CD4-positive, alpha-beta T cell treated with Interleukin-15 for 4 hours (primary cell): ENCODE measurements at places on chromosomes 5 and 9.

DNA sequence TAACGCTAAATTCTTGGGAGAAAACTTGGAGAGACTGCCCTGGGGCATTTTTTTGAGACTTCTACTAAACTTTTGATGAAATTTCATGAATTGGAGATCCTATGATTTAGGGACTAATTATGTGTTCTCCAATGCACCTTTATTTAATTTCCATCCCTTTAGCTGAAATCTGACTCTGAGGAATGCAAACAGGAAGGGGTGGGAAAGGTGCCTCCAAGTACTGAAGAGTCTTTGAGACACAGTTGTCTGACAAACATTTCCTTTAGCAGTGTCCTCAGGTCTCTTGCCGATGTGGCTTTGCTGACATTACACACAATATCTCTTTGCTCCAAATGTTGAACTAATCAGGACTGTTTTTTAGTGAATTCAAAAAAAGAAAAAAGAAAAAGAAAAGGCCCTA lies 76.9 kb downstream of the LIX1 start:
- DNase-seq: no peak

GRCh38 chr9:5551368-5552150 lies 41.2 kb downstream of the PDCD1LG2 start:
- no peak for DNase-seq

DNA sequence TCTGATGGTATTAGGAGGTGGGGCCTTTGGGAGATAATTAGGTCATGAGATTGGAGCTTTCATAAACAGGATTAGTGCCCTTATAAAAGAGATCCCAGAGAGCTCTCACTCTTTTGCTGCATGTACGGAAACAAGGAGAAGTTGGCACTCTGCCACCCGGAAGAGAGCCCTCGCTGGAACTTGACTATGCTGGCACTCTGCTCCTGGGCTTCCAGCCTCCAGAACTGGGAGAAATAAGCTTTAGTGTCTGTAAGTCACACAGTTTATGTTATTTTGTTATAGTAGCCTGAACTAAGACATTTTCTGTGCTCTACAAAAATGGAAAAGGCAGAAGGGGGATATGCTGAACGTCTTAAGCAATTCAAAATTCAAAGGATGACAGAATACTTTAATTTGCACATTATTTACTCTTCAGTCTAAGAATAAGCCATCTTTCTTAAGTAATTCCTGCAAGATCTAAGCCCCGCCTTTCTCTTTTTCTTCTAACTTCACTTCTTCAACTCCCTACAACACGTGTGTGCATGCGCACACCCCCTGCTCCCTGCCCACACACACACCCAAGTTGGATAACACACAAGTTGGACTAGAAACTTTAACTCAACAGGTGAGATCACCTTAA lies 17.3 kb downstream of the NFIB start:
- no peak for DNase-seq

- DNase-seq: peak; percentile 70
Measured at GRCh38 chr5:98905857-98906688, 22.7 kb downstream of the CHD1 start.

DNA sequence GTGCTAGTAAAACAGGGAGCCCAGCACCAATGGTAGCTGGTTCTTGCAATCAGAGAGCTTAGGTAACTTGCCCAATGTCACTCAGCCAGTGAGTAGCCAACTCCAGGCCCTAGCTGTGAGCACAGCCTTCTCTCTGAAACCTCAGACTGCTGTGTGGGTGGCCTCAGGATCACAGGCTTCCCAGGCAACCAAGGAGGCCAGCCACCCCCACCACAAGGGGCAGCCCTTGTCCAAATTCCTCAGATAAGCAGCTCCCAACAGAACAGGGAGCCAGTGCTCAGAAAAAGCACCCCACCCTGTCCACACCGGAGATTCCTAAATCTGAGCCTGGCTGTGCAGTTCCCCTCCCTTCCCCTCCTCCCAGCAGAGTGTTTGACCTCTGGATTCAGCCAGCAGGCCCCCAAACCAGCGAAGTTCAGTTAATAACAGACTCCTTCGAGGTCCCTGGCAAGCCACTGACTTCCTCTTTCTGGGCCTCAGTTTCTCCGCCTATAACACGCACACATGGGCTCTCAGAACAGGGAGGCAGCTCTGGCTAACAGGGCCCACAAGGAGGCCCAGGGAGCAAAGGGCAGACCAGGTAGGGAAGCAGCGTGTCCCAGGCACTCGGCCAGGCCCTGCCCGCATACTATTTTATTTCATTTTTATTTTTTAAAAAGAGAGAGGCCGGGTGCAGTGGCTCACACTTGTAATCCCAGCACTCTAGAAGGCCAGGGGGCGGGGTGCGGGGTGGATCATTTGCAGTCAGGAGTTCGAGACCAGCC lies 2.7 kb downstream of the EEIG1 start:
- no peak for DNase-seq

DNA sequence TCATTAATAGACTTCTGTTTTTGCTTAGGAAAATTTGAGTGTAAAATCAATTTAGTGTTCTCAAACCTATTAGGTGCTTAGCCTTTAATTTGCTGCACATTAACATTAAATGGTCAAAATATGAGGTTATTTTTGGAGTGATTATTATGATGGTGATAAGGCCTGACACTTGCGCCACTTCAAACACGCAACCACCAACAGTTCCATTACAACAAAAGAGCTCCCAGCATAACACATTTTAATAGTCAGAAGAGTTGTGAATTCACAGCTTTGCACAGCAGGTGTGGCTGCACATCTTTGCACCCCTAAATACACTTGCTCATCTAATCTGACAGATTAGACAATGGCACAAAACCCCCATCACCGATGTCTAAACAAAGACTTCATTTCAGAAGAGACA lies 940.7 kb downstream of the NR2F1-AS1 start:
- no peak for DNase-seq

DNA sequence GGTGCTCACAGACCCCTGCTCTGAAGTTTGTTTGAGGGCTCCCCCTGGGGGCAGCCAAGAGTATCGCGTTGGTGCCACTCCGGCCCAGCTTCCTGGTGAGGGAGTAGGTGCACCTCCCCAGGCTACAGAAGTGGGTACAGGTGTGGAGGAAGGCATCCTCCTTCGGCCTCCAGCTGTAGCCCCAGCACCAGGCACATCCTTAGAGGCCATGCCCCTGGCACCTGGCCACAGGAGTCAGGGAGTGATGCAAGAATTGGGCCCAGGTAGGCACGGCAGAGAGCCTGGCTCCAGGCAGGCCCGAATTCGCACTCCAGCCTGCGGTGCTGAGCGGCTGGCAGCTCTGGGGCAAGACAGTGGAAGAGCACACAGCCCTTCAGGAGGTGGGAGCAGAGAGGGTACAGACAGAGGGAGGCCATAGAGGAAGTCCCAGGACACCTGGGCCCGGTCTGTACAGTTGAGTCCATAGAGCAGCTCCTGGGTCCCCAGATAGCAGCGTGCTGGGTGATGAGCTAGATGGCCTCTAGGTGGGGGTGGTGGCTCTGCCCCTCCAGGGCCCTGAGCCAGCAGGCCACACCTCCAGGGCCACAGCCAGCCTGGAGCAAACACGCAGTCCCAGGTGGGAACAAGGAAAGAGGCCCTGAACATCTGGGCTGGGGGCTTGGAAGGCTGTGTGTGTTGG lies 2.4 kb downstream of the SAPCD2 start:
- DNase-seq: peak; percentile 90

DNA sequence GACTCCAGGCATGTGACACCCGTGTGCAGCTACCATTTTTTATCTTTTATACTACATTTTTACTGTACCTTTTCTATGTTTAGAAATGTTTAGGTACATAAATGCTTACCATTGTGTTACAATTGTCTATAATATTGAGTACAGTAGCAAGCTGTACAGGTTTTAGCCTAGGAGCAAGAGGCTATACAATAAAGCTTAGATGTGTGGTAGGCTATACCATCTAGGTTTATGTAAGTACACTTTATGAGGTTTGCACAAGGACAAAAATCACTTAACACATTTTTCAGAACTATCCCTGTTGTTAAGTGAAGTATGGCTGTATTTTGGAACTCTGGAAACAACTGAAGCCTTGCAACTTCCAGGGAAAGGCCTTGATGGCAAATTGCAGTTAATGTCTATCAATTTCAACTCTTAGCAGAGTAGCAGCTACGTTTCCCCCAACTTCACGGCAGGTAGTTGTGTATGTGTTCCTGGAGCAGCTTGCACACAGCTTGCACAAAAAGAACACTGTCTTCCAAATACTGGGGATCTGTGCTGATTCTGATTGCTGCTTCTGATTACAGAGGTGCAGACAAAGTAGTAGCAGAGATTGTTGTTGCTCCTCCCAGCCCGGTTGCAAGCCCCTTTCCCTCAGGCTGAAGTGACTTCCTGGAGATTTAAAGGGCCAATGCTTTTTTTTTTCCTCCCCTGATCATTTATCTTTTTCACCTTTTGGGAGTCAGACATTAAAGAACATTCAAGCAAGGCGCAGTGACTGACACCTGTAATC lies 30.0 kb downstream of the SIL1 start:
- DNase-seq: no peak

DNA sequence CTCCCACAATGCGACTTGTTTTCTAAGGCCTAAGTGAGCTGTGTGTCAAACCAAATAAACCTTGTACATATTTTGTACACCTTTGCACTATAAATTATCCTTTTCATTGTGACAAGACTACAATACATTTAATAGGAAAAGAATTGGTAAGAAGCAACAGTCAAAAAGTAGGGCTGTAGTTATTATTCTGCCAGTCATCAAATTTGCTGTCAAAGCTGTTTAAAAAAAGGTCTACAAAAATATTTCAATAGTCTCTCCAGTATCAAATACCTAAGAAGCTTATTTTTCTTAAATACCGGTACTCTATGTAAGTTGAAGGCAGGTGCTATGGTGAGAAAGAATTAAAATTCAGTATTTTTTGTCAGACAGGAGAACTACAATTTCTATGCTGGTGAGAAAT lies 40.5 kb downstream of the TLE1 start:
- DNase-seq: no peak

DNA sequence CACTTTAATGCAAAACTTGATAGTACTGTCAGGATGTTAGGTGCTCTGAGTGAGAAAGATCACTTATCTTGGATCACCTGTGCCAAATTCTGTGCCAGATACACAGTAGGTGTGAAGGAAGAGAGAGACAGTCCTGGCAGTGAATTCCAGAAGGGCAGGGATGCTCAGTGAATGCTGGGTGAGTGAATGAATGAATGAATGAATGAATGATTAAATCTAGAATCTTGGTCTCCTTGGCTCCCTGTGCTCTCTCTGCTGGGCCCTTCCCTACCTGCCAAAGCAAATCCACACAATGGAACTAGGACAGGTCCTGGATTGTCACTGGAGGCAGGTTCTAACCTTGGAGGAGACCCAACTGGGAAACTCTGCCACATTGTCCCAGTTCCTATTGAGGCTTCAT lies 117.5 kb upstream of the CXCL14 start:
- DNase-seq: no peak

GRCh38 chr5:103211576-103212561 lies 46.7 kb upstream of the MACIR start:
- peak; percentile 7 for DNase-seq

DNA sequence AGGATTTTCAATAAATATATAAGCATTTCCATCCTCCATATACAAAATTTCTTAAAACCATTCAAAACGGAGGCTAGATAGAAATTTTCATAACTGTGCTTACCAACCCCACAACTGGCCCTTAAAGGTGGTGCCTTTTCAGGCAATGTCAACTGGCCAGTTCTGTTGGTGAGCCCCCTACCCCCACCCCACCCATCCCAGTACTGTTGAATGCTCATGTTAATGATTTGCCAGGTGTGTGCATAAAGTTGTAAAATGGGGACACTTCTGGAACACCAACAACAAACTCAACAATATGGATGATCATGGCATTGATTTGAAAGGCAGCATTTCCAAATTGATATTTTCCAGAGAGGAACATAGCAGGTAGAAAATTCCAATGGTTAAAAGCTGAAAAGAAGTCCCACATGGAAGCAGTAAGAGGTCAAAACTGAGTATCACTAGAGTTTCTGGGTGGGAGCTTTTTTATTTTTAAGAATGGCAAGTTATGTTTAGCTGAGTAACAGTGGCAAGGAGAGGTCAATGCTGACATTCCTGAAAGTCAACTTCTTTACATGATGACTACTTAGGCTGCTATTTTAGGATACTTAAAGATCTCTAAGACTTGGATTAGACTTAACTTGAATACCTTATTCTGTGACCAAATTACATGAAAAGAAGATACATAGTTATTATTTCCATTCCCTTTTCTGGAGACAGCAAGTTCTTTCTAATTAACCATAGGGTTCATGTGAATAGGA lies 2.7 kb downstream of the LEAP2 start:
- no peak for DNase-seq

- peak; percentile 58 for DNase-seq
Measured at GRCh38 chr9:91101611-91102168, 260.0 kb downstream of the AUH start.
